ENCODE measurements at places on chromosomes 2 and 18. TPM values are rescaled to one million over a fixed set of nuclear protein-coding genes. Genes with fewer than 3 reads are reported as not detected.

The MEP1B gene
- not detected for total RNA-seq

The NT5DC4 gene
- not detected for total RNA-seq

The MAP2 gene
- 0.12 TPM for total RNA-seq

The FAM237A gene
- total RNA-seq = not detected

The NEURL3 gene
- total RNA-seq = 0.22 TPM

The IMPACT gene
- 9.3 TPM for total RNA-seq

The PSMD1 gene
- total RNA-seq = 80.5 TPM

The MEIS1 gene
- not detected for total RNA-seq

The COL6A3 gene
- total RNA-seq = 0.92 TPM

The INHA gene
- total RNA-seq = not detected

The ERICH2 gene
- not detected for total RNA-seq

DNA sequence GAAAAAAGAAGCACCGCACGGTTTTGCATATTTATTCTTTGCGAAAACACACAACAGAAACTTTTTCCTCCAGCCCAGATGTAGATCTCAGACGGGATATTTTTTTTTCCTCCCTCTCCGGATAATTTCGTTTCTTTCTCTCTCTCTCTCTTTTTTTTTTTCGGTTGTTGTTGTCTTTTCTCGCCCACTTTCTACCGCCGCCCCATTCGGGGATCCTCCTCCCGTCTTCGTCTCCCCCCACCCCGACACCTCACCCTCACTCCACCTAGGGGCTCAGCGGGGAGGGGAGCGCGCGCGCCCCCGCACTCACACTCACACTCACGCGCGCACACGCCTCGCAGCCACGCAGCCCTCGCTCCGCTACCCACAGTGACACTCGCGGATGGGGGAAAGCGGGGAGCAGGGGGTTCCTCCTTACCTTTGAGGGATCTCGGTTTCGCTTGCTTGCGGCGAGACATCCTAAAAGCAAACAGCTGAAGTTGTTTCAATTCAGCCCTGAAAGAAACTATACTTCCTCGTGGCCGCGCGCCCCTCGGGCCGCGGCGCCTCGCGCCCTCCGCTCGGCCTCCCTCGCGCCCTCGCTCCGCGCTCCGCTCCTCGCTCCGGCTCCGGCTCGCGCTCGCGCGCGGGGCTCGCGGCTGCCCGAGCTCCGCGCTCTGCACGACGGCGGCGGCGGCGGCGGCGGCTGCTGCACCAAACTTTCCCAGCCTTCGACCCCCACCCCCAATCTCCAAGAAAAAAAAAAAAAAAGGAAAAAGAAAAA lies 1.3 kb downstream of the ZNF521 start:
- DNase-seq = no peak

DNA sequence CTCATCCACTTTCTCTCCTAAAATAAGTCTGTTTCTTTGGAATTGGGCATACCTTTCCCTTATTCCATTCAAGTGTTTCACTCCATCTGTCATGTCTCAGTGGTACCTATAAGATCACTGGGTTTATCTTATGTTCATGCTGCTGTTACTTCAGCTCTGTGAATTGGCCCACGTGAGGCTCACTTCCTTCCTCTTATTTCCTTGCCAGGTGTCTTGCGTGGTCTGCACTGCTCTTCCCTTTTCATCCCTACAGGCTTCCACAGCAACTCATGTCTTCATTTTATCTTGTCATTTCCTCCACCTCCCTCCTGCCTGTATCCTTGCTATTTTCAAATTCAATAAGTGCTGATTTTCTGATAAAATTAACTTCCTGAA lies 159.1 kb upstream of the ALPP start:
- DNase-seq = no peak

GRCh38 chr2:167929484-167929883 lies 317.9 kb downstream of the STK39 start:
- no peak for DNase-seq

- no peak for DNase-seq
These were observed 53.4 kb downstream of the DNER start for GRCh38 chr2:229660951-229661350.

DNA sequence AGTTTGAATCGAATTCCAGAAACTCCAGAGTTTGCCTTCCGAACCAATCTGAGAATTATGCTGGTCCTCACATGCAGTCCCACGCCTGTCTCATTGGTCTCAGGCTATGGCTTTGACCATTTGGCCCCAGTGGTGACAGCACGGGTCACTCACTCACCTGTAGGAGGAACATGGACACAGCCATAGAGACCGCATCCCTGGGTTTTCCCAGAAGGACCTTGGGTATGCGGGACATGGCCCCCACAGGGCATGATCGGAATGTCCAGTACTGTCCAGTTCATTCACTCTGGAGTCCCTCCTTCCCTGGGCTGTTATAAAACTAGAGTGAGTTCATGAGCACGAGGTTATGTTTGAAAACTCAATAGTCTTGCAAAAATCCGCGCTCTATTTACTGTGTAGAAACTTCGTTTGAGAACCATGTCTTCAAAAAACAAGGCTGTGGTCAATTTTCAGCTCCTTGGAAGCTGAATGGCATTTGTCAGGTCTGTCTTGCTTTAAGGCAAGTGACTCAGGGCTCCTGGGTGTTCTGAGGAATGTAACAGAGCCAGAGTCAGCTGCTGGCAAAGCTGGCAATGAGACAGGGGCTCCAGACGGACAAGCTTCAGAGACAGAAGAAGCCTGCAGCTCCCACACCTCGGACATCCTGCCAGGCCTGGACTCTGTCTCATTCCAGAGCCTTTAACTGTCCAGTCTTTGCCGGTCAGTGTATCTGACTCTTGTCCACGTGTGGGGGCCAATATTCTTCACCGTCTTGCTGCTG lies 86.7 kb upstream of the TMEM18 start:
- DNase-seq = no peak

GRCh38 chr2:222561817-222562645 lies 93.9 kb downstream of the FARSB start:
- peak; percentile 43 for DNase-seq

DNA sequence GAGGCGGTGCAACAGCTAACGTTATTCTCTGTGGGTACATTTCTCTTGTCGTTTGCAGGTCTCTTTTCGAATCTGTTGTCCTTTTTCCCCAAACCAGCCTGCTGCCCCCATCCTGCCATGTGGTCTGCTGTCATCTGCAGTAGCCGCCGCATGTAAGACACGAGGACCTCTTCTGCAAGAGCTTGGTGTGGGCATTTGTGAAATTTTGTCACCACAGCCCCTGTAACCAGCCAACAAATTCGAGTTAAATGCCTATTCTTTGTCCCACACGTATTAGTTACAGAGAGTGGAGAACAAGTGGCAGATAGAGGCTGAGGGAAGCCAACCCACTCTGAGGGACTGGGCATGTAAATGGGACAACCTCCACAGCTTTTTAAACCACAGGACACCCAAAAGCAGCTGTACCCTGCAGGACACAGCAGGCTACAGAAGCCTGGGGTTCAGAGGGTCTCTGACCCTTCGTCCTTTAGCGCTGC lies 35.0 kb downstream of the ITGA6 start:
- DNase-seq = peak; percentile 21

- DNase-seq = no peak
These were observed 406.2 kb downstream of the SUCLG1 start for GRCh38 chr2:84052913-84053312.

- no peak for DNase-seq
These were observed 7.9 kb upstream of the KCNIP3 start for GRCh38 chr2:95289253-95289652.

DNA sequence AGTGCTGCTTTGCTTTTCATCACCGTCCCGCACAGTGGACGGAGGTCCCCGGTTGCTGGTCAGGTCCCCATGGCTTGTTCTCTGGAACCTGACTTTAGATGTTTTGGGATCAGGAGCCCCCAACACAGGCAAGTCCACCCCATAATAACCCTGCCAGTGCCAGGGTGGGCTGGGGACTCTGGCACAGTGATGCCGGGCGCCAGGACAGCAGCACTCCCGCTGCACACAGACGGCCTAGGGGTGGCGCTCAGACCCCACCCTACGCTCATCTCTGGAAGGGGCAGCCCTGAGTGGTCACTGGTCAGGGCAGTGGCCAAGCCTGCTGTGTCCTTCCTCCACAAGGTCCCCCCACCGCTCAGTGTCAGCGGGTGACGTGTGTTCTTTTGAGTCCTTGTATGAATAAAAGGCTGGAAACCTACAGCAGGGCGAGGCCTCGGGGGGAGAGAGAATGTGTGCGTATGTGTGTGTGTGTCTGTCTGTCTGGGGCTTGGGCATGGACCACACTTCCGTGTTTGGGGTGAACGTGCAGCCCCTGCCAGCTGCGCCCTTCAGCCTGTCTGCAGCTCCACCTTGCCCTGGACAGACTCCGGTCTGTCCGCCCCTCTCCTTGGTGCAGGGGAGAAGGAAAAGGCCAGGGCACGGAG lies 32.3 kb downstream of the GPC1 start:
- peak; percentile 5 for DNase-seq

DNA sequence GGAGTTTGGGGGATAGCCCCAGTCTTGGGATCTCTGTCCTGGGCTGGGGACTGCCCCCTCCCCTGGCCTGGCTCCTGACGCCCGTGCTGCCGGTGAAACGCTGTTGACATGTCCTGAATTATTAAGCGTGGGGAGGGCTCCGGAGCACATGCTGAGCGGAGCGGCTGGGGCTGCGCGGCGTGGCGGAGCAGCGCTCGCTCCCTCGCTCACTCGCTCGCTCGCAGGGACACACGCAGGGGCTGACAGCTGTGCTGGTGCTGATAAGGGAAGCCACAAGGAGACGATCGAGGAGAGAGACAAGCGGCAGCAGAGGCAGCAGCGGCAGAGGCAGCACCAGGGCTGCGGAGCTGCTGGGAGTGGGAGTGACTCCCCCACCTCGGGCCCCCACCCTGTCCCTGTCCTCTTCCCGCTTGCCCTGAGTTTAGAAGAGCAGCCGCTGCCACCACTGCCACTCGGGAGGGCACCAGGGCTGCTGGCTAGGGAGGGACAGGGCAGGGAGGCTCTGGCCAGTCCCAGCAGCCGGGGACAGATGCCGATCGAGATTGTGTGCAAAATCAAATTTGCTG lies at the start of gene ASIC4:
ASIC4 (plus strand) TSS at position 287 of the 566 bp plus-strand sequence; CDS start at position 530, 243 bp downstream.
- no peak for DNase-seq

DNA sequence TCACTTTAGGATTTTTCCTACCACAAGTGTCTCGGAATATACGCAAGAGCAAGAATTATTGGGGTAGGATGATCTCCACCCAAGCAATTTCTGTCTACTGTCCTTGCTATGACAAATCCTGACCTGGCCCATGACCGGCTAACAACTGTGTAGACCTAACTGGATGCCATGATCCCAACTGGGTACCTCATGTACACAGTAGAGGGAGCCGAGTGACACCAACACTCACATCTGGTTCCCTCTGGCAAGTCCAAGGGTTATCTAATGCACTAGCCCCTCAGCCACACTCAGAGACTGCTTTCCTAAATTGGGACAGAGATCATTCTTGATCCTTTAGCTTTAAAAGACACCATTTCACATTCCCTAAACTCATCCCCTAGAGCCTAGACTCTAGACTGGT lies 60.7 kb upstream of the ZNF532 start:
- no peak for DNase-seq

GRCh38 chr2:43075811-43076585 lies 150.4 kb downstream of the ZFP36L2 start:
- DNase-seq = no peak

DNA sequence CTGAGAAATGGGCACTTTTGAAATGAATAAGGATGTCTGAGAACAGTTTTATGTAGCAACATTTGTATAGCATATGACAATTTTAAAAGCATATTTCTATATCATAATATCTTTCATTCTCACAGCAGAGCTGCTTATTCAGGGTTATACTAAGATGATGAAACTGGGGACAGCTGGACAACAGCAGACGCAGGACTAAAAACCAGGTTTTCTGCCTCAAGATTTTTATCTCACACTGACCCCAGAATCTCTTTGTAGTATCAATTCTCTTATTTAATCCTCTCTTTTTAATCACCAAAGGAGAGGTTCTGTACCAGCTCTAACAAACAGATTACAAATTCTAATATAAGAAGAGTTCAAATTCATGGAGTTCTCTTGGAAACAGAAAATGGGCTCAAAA lies 74.2 kb upstream of the TFCP2L1 start:
- no peak for DNase-seq

DNA sequence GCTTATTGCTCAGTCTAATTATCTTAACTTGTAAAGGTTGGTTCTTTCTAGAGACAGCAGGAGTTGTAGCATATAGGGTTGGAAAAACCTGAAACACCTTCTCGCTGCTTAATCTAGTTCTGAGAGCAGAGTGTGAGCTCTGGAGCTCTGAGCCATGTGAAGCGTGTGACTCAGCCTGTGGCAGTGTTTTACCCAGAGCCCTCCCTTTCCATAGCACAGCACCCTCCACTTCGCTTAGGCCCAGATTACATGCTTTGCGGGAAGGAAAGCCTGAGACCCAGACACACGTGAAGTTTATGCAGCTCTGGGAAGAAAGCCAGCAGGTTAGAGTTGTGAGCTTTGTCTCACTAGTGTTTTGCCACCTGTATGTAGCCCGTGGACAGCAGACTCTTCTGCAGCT lies 74.5 kb downstream of the INPP4A start:
- no peak for DNase-seq

GRCh38 chr2:8080063-8080462 lies 601.8 kb upstream of the ID2 start:
- no peak for DNase-seq

DNA sequence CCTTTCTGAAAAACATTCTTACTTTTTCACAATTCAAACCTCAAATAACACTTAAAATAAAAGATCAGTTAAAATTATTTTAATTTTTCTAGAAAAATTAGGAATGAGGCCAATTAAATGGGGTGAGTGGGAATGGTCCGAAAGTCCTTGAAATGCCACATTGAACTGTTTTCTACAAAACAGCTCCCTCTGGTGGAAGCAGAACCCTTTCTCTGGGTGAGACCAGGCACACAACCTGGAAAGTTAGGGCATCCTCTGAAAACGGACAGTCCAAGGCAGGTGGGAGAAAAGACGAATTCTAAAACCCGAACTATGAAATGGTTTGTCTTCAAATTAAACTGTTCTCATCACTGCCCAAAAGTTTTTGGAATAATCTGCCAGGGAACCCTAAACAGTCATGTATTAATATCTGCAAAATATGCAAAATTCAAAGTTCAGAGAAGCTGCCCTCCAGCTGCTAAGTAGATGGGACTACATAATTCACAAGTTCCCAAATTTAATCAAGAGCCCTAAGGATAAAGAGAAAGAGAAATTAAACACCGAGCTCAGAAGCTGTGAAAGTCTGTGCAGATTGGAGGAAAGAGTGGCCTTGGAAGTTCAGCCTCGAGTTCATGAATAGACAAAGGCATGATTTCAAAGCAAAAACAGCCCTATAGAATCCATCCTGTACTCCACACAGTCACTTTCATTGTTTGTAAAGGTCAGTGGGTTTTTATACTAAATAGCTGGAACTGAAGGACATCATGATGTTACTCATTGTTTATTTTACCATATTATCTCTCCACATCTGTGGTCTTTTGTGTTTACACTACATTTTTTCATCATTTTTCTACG lies 108.3 kb downstream of the PIEZO2 start:
- peak; percentile 44 for DNase-seq

- DNase-seq = peak; percentile 27
These were observed 14.1 kb downstream of the RIF1 start for GRCh38 chr2:151423760-151424159.

All from activated CD4-positive, alpha-beta T cell treated with anti-CD3 and anti-CD28 coated beads, Interleukin-2, amount 10 ng/mL, durations not matched to agents 7 days and 5 days (primary cell).